ENCODE measurements at places on chromosomes 16 and 17. TPM values are rescaled to one million over a fixed set of nuclear protein-coding genes. Genes with fewer than 3 reads are reported as not detected.
A peak's percentile ranks its signal among the peaks of the same experiment; 100 is the strongest.

DNA sequence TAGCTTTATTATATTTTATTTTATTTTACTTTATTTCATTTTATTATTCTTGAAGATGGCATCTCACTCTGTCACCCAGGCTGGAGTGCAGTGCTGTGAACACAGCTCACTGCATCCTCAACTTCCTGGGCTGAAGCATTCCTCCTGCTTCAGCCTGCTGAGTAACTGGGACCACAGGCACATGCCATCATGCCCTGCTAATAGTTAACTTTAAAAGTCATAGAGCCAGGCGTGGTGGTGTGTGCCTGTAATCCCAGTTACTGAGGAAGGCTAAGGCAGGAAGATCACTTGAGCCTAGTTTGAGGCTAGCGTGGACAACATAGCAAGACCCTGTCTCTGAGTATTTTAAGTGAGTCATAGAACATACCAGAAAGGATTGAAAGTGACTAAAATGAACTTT is 38.7 kb downstream of the ESRP2 start:
- DNase-seq = no peak

DNA sequence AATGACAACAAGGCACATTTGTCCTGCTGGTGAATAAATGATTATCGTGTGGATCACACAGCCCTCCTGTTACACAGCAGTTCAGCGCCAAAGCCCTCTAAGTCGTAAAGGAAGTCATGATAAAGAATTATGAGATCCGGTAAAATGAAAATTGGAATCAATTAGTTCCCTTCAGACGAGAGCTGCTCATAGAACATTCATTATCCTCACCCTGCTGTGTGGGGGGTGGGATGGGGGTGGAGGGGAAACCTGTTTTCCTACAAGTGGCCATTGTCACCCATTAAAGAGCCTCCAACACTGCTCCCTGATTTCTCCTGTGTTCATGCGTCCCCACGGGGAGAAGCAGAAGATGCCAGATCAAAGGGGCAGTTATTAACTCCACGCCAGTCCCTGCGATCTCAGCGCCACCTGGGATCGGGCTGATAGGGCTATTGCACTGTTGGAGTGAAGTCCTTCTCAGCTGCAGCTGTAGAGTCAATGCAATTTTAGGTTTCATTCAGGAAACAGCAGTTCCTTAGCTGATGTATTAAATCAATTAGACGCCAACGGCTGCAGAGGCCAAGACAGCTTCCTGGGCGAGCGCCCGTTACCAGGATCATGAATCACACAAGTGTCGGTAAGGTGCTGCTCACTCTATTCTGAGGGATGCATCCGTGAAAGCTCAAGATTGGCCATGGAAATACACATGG is 19.2 kb upstream of the CACNG4 start:
- no peak for DNase-seq

DNA sequence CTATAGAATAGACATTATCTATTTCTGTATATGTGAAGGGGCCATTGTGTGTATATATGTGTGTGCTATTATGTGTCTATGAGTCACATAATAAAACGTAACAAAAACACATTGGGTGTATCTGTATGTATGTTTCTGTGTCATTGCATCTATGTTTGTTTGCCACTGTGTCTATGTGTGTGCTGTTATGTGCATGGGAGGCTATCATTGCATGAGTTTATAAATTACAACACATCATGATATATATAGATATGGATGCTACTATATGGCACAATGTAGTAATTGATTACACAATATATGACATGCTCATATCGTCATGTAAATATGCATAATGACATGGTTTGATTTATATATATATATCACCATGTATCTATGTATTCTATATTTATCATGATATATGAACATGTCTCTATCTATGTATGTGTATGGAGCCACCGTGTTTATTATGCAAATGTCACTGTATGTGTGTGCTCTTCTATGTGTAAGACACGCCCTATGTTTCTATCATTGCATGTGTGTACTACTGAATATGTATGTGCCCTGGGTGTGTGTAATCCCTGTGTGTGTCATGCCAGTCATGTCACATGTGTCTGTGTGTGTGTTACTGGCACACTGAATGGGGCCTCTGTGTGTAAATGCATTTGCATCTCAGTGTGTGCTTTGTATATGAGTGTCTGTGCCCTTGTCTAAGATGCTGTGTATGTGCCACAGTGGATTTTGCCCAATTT is 1.4 kb upstream of the TSPOAP1 start:
- DNase-seq = no peak

- no peak for DNase-seq
These were observed 98.6 kb downstream of the WNT3 start for GRCh38 chr17:46719891-46720290.

- no peak for DNase-seq
These were observed 6.5 kb downstream of the TBX6 start for GRCh38 chr16:30085247-30085646.

DNA sequence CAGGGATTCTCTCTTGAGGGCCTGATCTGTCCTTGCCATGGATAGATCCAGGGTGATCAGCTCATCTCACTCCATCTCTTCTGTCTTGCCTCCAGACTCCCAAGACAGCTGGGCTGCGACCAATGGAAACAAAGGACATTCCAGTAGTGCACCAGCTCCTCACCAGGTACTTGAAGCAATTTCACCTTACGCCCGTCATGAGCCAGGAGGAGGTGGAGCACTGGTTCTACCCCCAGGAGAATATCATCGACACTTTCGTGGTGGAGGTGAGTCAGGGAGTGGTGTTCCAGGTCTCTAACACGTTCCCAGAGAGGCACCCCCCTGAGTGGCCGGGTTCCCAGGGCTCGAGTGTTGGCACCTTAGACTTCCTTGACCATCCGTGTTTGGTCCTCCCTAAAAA is 29.5 kb downstream of the PLCD3 start:
- no peak for DNase-seq

DNA sequence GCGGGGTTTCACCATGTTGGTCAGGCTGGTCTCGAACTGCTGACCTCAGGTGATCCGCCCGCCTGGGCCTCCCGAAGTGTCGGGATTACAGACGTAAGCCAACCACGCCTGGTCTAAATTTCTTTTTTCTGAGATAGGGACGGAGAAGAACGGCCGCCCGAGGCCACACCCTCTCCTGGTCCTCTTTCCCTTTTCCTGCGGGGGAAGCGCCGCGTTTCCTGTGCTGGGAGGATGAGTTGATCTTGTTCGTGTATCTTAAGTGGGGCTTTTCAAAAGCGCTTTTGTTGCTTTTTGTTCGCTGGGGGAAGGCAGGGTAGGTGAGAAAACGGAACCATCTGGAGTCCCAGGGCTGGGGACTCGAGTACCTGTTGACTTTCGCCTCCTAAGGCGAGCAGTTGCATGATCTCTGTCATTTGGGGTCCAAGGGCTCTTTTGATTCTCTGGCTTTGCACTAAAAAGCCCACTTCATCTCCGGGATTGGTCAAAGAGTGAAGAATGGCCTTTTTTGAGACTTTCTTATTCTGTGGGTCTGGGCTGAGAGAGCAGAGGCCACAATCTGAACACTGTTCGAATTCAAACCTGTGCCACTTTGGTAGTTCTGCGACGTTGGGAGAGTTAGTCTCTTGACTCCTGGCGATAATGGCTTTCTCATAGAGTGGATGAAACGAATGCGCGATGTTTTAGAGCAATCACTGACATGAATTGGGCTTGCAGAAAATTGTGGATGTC is 1.3 kb downstream of the FUS start:
- DNase-seq = peak; percentile 46

- peak; percentile 42 for DNase-seq
These were observed 40.5 kb downstream of the PSME3IP1 start for GRCh38 chr16:57145046-57146021.

DNA sequence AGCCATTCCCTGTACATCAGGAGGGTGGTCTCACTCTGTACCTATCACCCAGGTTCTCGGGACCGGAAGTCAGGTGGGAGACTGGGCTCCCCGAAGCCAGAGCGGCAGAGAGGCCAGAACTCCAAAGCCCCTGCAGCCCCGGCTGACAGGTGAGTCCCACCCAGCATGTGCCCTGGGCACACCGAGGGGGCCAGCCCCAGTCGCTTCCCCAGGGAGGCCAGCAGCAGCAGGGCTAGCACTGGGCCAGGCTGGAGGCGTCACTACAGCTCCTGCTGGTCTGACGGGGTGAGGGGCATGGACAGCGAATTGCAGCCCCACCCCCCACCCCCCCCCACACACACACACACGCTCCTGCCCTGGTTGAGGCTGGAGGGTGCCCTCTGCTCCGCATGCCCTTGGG is 7.9 kb upstream of the IL17C start:
- no peak for DNase-seq

GRCh38 chr17:37295888-37296287 is 79.9 kb upstream of the C17orf78 start:
- DNase-seq = no peak

GRCh38 chr17:64107500-64108236 is 22.3 kb downstream of the ERN1 start:
- peak; percentile 45 for DNase-seq

GRCh38 chr16:84339766-84340165 is 28.6 kb upstream of the ATP2C2 start:
- no peak for DNase-seq

- DNase-seq = no peak
These were observed 73.6 kb downstream of the GPRC5B start for GRCh38 chr16:19810817-19811731.

DNA sequence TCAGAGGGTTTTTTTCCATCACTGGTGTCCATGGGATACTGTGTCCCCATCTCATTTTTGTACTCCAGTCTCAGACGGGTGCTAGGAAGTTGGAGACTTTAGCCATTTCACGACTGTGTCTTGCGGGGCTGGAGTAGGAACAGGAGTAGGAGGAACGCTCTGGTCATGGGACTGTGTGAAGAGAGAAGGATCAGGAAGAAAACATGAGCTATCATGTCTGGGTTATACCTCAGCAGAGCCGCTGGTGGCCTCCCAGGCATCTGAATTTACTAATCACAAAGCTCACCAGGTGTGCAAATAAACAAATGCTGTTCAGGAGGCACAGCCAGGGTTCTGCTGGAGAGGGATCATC is 225.4 kb downstream of the SEC14L1 start:
- DNase-seq = peak; percentile 28

Gene NUPR1
- polyA plus RNA-seq = 3.1 TPM

Gene KIFC3
- polyA plus RNA-seq = 237 TPM

Gene STX1B
- polyA plus RNA-seq = 0.64 TPM

Gene GAS7
- 4.9 TPM for polyA plus RNA-seq

Gene NPTX1
- polyA plus RNA-seq = not detected

Gene SLC5A11
- polyA plus RNA-seq = 32.4 TPM

Gene GAS2L2
- polyA plus RNA-seq = not detected

Gene TBC1D3B
- 1.8 TPM for polyA plus RNA-seq

Gene GABARAPL2
- 130 TPM for polyA plus RNA-seq

Gene HID1
- 37.0 TPM for polyA plus RNA-seq
